ENCODE measurements at places on chromosomes 3 and 15.
A peak's percentile ranks its signal among the peaks of the same experiment; 100 is the strongest.

DNA sequence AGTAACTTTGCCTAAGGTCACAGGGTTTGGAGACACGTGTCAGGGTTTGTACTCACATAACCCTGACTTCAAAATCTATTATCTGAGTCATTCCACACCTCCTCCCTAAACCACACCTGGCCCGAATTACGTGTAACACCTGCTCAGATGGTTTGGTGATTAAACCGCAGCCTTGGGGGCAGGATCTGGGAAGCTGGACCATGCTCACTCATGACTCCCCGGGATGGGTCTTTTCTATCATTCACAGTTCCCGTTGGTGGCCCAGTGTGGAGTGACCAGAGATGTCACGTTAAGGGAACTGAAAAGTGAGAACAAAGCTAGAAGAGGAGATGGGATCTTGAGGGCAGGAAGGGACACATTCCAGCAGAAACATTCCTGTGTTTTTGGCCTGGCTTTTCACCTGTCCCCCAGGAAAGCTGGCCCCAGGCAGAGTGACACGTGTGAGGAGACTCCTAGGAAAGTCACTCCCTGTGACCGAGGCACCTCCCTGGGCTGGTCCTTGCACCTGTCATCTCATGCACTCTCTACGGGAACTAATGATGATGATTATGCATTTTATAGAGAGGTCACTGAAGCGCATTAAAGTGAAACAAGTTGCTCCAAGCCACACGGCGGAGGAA, 75.4 kb upstream of the POMGNT2 start:
- DNase-seq, result peak; percentile 55

DNA sequence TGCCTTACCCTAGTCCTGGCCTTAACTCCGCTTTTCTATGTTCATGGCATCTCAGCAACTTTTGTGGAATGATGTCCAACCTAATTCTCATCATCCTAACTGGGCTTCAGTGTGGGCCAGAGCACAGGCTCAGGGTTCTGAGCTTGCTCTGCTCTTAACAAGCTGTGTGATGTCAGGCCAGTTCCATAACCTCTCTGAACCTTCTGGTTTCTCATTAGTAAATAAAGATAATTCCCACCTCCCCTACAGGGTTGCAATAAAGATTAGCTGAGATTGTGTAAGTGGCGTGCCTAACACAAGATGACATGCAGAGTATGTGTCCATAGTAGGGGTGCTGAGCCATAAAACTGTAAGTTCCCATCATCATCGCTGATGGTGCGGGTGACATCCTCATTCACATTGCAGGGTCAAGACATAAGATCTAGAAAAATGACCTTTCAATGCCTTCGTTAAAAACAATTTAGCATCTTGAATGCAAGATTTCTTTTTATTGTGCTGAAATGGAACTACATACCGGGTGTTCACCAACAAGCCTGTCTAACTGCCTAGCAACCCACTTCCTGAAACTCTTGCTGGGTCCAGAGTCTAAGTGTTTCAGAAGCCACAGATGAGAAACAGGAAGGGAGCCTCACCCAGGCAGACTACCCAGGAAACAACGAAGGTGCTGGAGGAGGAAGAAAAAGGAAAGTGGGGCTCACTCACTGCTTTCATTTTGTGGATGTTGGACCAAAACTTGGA, 36.2 kb downstream of the CDCP1 start:
- DNase-seq, result peak; percentile 58

- no peak for DNase-seq
Measured at GRCh38 chr15:80773792-80774352, 5.3 kb upstream of the CEMIP start.

- no peak for DNase-seq
Measured at GRCh38 chr15:67193223-67193990, 61.1 kb downstream of the AAGAB start.

DNA sequence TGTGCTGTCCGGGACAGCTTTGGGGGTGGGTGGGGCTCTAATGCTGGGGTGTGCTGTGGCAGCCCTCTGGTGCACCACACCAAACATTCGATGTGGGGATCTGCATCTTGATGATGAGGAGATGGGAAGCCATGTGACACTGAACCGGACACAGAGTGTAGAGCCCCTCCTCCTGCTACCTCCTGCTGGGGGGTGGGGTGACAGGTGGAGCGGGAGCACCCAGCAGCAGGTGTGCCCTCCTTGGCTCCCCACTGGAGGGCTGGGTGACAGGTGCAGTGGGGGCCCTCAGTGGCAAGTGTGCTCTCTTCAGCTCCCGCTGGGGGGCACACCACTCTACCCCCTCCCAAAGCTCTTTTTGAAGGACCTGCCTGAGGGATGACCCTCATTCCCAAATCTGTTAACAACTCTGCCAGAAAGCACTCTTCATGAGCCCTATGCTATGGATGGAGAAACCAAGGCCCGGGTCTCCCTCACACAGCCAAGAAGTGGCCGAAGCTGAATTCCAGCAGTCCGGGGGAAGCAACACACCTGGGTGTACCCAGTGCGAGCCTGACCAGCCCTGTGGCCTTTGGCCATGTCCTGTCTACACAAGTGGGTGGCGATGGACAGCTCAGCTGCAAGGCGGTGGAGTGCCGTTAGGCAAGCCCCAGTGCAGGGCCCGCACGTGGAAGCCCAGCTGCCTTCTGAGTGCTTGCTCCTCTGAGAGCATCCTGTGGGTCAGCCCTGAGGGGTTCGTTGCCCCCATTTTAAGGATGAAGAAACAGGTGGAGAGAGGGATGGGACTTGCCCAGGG, 609 bp upstream of the UROC1 start:
- DNase-seq, result no peak

GRCh38 chr3:96958856-96959255, 144.5 kb downstream of the EPHA6 start:
- DNase-seq, result no peak

- DNase-seq, result no peak
Measured at GRCh38 chr3:158471639-158472294, 99.2 kb upstream of the MLF1 start.

- DNase-seq, result no peak
Measured at GRCh38 chr15:48046813-48047438, 73.9 kb upstream of the SLC24A5 start.

GRCh38 chr15:70504299-70504951, 258.9 kb downstream of the UACA start:
- peak; percentile 44 for DNase-seq

- DNase-seq, result no peak
Measured at GRCh38 chr3:69738315-69738714, 949 bp upstream of the MITF start.

- DNase-seq, result no peak
Measured at GRCh38 chr3:128468285-128468790, 1.6 kb upstream of the DNAJB8 start.

- no peak for DNase-seq
Measured at GRCh38 chr3:67017211-67017610, 19.1 kb downstream of the KBTBD8 start.
